ENCODE measurements at places on chromosomes 4 and X.

DNA sequence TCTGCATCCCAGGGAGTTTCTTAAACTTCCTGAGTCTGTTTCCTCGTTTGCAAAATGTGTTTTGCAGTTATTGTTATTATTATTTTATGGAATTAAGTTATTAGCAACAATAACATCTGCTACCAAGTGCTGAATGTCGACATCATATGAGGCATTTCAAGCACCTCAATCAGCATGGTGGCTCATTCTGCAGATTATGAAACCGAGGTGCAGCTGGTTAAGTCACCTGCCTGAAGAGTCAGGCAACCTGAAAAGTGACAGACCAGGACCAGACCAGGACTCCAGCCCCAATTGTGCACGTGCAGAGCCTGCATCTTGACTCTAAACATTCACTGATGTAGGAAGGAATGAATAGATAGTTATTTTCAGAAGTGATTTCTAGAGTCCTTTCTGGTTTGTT, 99.8 kb downstream of the AFAP1 start:
- DNase-seq, result no peak

- DNase-seq, result no peak
Observed at GRCh38 chr4:101128473-101128872, 218.9 kb downstream of the PPP3CA start.

DNA sequence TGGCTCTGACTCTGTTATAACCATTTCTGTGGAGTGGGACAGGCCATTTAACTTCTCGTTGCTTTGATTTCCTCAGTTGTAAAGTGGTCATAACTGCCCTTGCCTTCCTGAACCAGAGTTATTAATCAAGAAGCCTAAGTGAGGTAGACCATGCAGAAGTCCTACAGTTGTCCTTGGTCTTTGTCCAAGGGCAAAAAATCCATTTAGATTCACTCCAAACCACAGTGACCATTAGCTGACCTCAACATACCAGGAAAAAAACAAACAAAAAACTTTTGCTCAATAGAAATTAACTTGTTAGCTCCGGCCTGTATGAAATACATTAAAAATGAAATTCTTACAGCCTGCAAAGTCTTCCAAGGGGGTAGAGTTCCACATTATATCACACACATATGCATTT, 52.7 kb downstream of the TBC1D9 start:
- DNase-seq, result no peak

DNA sequence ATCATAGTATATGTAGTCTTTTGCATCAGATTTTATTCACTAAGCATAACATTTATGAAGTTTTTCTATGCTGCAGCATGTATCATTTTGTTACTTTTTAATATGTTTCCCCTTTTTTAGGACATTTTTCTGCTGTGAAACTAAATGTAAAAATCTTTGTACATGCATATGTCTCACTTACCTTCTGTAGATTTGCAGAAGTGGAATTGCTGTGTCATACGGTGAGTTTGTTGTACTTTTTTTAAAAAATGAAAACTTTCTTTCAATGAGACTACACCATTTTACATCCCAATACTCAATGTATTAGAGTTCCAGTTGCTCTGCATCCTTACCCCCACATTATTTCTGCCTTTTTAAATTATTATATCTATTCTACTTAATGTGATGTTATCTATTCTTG, 868.9 kb downstream of the PDHA2 start:
- no peak for DNase-seq
